ENCODE measurements at places on chromosomes 13 and 19.

- DNase-seq: no peak
Observed at GRCh38 chr19:7868671-7869452, 5.3 kb downstream of the PRR36 start.

DNA sequence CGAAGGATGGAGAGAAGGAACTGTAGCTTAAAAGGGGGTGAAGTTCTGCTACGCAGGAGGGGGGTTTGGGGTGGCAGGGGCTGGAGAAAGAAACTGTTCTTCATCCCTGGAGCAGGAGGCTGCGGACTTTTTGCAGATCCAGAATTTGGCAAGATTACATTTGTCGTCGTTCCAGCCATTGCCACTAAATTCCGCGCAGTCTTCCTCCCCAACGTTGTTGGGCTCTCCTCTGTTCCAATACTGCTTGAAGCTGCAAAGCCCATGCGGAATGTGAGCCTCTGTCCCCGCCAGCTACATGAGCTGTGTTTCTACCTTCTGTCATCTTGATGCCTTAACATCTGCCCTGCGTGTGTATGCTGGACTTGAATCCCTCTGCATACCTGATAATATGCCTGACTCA is 4.3 kb downstream of the CD209 start:
- no peak for DNase-seq

DNA sequence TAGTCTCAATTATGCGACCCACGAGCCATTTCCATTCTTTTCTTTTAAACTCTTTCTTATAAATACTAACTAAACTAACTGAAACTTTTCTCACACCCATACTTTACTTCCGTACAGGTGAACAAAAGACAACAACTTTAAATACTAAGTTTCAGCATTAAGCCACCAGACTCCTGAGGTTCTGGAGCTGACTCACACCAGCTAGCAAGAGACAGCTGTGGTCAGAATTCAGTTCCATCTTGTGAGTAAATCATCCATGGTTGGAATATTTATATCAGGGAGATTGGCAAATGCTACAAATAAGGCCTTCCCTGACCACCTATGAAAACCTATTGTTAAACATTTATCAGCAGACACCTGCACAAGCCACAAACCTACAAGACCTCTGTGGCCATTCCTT is 897.0 kb downstream of the EFNB2 start:
- no peak for DNase-seq

- DNase-seq: no peak
Observed at GRCh38 chr13:44989941-44990340, 603 bp downstream of the GPALPP1 start.

DNA sequence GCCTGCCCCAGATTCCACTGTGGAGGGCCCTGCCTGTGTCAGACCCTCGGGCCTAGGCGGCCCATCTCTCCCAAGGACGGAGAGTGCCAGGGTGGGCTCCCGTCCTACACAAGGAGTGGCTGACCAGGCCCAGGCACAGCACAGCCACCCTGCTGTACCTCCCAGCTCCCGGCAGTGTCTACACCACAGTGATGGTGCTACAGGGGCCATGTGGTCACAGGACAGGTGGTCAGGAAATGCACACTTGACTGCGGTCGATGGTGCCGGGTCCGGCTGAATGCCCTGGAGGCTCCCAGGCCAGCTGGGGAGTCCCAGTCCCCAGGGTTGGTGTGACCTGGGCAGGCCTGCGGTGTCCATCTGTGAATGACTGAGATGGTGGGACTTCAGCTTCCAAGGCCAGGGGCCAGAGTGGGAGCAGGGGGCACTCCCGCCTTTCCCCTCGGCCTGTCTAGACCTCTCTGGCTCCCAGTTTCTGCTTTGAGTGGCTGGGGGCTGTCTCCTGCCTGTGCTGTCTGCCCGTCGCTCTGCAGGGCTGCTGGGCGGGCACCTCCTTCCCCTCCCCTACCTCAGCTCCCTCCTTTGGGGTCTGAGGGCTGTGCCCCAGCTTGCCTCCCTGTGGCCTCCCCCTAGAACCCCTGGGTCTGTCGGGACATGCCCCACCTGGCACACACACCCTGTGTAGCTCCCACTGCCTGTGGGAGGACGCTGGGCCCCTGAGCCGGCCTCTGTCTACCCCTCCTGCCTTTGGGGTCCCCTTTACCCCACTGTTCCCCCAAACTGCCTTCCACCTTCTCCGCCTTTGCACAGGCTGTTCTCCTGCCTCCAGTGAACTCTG is 12.5 kb downstream of the DDA1 start:
- DNase-seq: no peak

DNA sequence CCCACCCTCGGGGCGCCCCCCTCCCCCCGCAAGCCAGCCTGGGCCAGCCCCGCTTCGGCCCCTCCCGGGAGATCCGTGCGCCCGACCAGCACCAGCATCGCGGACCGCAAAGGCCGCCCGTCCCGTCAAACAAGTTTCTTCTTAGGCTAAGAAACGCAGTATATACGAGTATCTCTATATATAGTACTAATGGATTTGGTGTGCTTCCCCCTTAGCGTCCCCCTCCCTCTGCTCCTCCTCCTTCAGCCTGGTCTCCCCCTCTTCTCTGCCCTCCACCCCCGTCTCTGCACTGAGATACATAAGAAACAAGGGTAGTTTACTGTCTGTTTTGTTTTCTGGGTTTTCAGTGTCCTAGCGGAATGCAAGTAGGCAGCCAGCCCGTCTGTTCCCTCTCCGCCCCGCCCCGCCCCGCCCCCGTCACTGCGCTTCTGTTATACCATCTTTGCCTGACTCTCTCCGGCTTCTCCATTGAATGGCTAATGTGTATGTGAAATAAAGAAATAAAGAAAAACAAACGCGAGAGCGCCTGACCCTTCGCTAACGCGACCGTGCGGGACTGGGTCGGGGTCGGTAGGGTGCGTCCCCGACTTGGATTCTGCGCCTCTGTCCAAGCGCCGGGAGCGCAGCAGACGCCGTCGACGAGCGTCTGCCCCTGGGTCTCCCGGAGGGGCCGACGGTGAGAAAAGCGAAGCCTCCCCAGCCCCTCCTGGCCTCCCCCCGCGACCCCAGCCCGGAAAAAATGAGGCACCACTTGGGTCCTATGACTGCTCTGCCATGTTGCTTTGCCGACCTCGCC is 4.2 kb downstream of the LYL1 start:
- DNase-seq: no peak

GRCh38 chr19:778910-779653 is 18.2 kb upstream of the PTBP1 start:
- DNase-seq: no peak

DNA sequence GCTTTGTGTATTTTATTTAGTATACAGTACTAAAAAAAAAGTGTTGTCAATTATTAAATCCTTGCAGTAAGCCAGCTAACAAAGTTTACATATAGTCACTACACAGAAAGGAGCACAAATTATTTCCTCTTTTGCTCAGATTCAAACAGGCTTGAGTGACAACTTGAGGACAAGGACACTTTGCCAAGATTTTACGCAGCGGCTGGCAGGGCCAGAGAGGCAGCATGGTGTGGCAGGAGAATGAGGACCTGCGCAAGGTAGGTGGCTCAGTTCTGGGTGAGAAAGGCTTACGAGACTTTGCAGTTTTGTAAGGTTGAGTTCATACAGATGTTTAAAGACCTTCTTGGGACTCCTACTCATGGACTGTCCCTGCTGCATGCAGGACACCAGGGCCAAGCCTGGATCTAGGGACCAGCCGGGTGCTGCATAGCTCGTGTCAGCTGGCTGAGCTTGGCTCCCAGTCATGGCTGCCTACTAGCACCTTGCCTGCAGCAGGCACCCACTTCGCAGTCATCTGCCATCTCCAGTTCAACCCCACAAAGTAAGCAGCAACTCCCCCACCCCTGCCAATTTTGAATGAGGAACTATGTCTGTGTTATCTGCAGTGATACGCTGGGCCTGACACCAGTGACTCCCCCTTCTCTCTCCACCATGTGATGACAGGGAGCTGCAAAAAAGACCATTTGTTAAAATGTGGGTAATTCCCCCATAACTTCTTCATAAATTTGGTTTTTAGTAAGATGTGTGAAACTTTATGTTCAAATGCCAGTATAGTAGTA is 3.7 kb upstream of the TUBA3C start:
- DNase-seq: no peak

DNA sequence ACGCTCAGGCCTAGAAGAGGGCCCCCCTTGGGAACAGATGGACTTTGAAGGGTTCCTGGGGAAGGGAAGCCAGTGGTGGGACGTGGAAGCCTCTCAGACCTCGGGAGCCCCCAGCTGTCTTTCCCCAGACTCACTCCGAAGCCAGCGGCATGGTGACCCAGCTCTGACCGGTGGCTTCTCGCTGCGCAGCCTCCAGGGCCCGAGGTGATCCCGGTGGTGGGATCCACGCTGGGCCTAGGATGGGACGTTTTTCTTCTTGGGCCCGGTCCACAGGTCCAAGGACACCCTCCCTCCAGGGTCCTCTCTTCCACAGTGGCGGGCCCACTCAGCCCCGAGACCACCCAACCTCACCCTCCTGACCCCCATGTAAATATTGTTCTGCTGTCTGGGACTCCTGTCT is 24.6 kb downstream of the HPN start:
- DNase-seq: no peak

GRCh38 chr13:26919732-26920131 is 159.1 kb upstream of the GPR12 start:
- DNase-seq: no peak

GRCh38 chr13:35927567-35928021 is 203.6 kb downstream of the DCLK1 start:
- no peak for DNase-seq

- DNase-seq: no peak
Observed at GRCh38 chr13:20019043-20019442, 60.5 kb downstream of the ZMYM2 start.

- DNase-seq: no peak
Observed at GRCh38 chr19:12668932-12669269, 2.3 kb downstream of the WDR83 start.

- DNase-seq: no peak
Observed at GRCh38 chr19:3977242-3978143, 6.6 kb upstream of the DAPK3 start.

DNA sequence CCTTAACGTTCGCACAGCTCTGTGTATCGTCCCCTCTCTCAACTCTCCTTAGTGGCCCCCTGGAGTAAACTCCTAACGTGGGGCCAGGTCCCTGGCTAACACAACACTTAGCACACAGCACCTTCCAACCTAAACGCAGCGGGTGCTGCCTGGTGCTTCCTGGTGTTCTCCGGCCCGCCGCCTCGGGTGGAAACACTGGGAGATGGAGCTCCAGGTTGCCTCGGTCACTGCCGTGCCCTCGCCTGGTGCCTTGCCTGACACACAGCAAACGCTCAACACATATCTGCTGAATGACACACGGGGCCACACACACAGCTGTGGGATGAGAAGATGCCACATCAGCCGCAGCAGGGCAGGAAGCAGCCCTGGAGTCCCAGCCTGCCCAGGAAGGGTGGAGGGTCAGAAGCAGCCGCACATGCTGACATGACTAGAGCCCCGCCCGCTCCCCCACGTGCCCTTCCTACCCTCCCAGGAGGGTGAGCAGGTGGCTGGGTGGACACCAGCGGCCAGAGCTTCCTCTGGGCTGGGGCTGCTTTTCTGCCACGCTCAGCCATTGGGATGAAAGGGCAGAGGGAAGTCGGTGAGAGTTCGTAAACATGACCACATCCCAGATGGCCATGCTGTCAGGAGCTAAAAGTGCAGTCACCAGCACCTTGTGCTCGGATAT is 6.6 kb downstream of the PEPD start:
- no peak for DNase-seq

Data from iPS DF 6.9 (cell line).